ENCODE measurements at places on chromosomes 1 and 21.

DNA sequence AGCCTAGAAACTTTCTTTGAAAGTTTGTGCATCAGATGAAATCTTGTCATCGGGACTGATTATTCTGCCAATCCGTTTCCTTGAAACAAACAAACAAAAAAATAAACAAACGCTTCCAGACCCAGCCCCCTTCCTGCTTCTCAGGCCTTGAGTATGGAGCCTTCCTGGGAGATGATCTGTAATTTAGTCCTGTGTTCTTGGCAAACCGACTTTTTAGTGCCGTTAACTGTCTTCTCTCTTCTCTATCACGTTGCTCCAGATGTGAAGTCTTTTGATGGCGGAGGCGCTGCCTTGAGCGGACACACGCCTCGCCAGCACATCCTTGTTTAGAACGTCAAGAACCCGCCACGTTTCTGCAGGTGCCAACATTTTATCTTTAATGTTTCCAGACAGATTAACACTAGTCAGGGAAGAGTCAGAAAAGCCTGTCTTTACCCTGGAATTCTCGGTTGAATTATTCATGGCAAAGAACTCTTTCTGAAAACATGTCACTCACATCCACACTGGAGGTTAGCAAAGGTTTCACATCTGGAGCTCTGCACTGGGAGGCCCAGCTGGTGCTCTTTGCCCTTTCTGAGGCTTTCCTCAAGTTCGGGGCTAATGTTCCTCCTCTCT lies 265.7 kb upstream of the C1orf174 start:
- DNase-seq = no peak

GRCh38 chr1:118993700-118994026 lies 5.5 kb upstream of the TBX15 start:
- no peak for DNase-seq

GRCh38 chr1:43358121-43358745 lies 548 bp upstream of the CDC20 start:
- DNase-seq = peak; percentile 70

- DNase-seq = no peak
Observed at GRCh38 chr1:68051475-68051874, 1.0 kb upstream of the DIRAS3 start.

DNA sequence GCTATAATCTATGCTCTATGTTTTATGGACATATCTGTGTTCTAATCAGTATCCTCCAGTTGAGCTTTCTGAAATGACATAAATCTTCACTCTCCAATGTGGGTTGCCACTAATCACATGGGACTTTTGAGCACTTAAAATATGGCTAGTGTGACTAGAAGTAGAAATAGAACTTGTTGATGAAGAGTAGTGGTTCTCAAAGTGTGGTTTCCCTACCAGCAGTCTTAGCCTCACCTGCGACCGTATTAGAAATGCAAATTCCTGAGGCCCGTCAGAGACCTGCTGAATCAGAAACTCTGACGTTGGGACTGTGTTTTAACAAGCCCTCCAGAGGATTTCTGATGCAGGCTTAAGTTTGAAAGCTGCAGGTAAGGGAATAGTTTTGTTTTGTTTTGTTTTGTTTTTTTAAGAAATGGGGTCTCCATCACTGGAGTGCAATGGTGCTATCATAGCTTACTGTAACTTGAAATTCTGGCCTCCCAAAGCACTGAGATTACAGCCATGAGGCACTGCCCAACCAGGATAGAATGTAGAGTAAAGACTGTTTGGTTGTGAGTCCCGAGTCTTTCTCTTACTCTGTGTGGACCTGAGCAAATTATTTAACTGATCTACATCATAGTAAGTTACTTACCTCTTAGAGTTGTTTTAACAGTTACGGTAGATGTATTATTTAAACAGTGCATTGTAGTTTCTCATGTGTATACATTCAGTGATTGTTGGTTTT lies 21.7 kb downstream of the GLRX2 start:
- DNase-seq = no peak

DNA sequence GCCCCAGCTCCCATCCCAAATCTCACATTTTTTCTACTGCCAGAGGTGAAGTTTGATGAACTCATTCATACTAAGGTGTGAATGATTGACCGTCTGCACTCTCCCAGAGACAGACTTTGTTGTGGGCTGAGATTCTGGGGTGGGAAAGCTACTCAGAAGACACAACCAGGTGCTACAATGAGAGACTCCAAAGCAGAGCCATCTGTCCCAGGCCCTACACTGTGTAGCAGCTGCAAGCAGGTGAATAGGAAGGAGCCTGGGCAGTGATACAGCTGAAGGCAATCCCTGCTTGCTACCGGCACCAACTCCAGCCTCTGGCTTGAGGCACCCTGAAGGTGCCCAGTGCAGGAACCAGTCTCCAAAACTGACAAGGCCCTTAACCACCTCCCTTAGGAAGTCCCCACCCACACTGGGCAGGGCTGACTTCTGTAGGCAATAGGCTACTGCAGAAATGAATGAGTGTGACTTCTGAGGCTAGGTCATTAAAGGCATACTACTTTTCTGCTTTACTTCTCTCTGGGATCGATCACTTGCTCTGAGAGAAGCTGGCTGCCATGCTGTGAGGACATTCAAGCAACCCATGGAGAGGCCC lies 79.7 kb upstream of the RUNX3 start:
- no peak for DNase-seq

DNA sequence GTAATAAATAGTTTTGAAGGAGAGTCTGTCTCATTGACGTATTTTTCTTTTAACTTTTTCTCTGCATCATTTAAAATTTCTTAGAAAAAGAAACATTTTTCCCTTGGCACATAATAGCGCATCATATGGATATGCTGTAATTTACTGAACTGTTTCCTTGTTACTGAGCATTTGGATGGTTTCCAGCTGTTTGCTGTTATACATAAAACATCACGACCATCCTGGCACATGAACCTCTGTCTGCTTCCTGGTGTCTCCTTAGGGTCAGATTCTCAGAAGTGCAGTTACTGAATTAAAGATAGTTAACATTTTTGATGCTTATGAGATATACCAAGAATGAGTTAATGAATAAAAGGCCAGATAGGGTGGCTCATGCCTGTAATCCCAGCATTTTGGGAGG lies 67.2 kb downstream of the BACE2 start:
- DNase-seq = no peak

DNA sequence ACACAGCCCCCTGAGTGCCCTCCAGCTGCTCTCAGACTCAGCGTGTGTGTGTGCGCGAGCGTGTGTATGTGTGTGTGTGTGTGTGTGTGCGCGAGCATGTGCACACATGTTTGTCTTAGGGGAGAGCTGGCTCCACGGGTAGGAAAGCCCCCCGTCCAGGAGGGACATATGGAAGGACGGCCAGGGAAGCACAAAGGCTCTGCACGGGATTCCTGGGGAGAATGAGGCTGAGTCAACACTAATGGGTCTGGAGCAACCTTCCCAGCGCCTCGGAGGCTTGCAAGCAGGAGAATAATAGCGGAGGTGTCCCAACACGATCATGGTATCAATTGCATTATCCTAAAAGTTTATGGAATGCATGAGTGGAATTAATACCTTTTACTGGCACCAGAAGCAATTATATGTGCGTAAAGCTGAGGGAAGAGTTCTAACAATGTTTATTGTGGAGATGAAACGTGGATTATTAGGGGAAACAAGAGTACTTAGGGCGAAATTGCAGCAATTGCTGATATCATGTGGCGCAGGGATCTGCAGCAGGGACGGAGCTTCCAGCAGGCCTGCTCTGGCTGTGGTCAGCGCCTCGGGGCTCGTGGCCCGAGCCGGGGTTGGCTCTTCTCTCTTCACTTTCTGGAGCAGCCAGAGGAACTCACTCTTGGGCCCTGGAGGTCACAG lies 40.3 kb upstream of the CCDC27 start:
- no peak for DNase-seq

- DNase-seq = no peak
Observed at GRCh38 chr1:22452481-22452957, 868 bp downstream of the ZBTB40 start.

- no peak for DNase-seq
Observed at GRCh38 chr1:3590139-3590763, 21.1 kb downstream of the MEGF6 start.

GRCh38 chr1:224539971-224540370 lies 76.1 kb upstream of the CNIH3 start:
- DNase-seq = peak; percentile 5

- DNase-seq = no peak
Observed at GRCh38 chr1:156400191-156400935, 31.4 kb downstream of the RHBG start.

- no peak for DNase-seq
Observed at GRCh38 chr21:44609193-44609592, 2.7 kb upstream of the KRTAP10-8 start.

DNA sequence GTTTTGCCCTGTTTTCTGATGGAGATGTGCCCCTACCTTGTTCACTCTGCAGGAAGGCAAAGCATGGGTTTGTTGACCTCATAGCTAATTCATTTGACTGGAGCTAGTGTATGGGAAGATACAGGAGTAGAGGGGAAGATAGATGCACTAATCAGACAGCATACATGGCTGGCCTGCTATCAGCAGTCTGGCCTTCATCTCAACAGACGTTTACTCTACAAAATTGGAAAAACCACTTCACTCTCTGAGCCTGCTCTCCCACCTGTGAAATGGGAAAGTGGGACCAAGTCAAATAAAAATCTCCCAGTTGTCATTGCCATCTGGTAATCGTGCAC lies 235.2 kb upstream of the RAB4A start:
- DNase-seq = no peak

DNA sequence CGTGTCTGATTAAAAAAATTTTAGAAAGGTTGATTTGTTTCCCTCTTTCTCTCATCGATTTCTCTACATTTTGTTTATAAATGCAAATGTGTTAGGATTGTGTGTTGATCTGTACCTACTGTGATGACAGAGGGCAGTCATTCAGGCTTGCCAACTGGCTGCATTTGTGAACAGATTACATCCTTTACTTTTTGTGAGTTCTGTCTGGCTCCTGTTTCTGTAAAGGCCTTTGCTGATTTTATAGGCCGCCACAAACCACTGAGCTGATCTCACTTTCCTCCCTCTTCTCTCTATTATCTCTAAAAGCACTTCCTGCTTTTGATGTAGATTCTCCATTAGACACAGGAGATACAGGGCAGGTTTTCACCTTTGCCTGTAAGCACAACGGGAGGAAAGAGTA lies 106.8 kb downstream of the ESRRG start:
- DNase-seq = no peak

- peak; percentile 90 for DNase-seq
Observed at GRCh38 chr21:29195981-29196669, 65.7 kb downstream of the MAP3K7CL start.

GRCh38 chr1:112997781-112998180 lies 41.8 kb upstream of the SLC16A1 start:
- no peak for DNase-seq

DNA sequence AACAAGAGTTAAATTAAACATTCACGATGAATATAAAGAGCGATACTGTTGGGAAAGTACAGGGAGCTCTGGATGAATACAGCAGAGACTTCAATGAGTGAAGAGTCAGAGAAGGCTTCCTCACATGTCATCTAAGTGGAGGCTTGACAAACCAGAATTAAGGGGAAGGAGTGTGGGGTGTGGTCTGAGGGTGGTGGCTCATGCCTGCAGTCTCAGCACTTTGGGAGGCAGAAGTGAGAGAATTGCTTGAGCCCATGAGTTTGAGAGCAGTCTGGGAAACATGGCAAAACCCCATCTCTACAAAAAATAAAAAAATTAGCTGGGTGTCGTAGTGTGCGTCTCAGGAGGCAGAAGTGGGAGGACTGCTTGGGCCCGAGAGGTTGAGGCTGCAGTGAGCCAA lies 8.7 kb downstream of the SDHB start:
- DNase-seq = peak; percentile 32

GRCh38 chr21:19034560-19034959 lies 631.0 kb upstream of the TMPRSS15 start:
- DNase-seq = no peak

DNA sequence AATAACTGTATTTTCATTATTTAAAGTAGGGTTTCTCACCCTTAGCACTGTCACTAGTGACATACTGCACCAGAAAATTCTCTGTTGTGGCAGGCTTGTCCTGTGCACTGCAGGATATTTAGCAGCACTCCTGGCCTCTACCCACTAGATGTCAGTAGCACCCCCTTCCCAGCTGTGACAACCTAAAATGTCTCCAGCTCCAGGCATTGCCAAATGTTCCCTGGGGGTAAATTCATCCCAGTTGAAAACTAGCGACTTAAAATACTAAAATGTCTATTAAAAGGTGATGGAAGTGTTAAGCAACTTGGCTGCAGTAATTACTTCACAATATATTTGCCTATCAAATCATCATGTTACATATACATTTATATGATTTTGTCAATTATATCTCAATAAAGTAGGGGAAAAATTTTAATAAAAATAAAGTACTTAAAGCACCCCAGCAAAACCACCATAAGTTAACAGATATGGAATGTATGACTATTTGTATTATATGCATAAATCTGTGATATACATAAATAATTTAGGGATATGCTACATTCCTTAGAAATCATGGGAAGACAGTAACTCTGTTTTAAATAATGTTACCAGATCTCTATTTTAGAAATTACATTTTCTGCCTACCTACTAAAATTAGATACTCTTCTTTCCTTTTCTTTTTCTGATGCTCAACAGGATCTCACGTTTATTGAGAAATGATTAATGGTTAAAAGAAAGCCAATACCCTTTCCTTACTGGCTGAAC lies 74.6 kb downstream of the ARID4B start:
- peak; percentile 73 for DNase-seq

DNA sequence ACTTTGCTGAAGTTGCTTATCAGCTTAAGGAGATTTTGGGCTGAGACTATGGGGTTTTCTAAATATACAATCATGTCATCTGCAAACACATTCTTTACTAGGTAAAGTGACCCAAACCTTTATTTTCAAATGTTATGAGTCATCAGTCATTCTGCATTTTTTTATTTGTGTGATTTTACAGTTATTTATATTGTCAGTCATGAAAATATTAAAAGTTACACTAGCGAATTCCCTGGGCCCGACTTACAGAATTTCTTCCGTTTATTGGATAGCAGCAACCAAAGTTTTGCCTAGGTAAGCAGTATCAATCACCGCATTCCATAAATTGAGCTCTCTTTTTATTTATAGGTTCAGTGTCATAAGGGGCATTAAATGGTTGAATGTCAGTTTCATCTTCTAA lies 13.8 kb downstream of the OR2M5 start:
- no peak for DNase-seq

DNA sequence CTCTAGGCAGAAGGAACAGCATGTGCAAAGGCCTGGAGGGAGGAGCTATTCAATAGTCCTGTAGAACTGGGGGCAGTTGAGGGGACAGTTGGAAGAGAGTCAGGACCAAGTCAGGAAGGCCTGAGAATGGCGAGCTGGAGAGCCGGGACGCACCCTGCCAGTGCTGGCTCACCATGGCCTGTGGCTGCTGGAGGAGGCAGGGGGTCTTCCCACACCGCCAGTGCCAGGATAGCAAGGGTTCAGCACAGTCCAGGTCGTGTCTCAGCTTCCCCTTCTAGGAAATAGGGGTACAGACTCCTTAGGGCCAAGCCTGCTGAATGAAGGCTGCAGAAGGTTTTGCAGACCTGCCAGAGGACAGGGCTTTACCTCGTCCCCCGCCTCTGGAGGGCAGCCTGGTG lies 7.3 kb downstream of the PODN start:
- DNase-seq = no peak

- no peak for DNase-seq
Observed at GRCh38 chr1:232382671-232383070, 247.3 kb downstream of the SIPA1L2 start.

Measured in RPMI8226 (cell line).